Hepatocyte (in vitro differentiated cells): ENCODE measurements at places on chromosomes 6 and 20. TPM values are rescaled to one million over a fixed set of nuclear protein-coding genes. Genes with fewer than 3 reads are reported as not detected.

DNA sequence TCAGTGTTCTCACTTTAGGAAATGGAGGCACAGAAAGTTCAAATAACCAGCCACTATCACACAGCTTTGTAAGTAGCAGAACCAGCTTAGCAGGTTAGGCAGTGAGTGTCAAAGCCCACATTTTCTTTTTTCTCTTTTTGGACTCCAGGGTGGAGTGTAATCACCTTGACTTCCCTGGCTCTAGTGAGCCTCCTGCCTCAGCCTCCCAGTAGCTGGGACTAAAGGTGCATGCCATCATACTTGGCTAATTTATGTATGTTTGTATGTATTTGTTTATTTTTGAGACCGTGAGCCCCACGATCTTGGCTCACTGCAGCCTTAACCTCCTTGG lies 7.8 kb upstream of the NCOA3 start:
- DNase-seq = peak; percentile 19
- H3K36me3 ChIP-seq = no peaks in the 10 kb centered on the region
- H3K4me3 ChIP-seq = no peak overlapping the region
- H3K27me3 ChIP-seq = no peaks in the 10 kb centered on the region

GRCh38 chr6:30990422-30991086 lies 7.0 kb downstream of the MUC21 start:
- H3K4me1 ChIP-seq = no peaks in the 10 kb centered on the region
- no peak overlapping the region for H3K4me3 ChIP-seq
- no peaks in the 10 kb centered on the region for H3K36me3 ChIP-seq
- DNase-seq = no peak
- no peak overlapping the region for H3K27ac ChIP-seq
- no peaks in the 10 kb centered on the region for H3K27me3 ChIP-seq

DNA sequence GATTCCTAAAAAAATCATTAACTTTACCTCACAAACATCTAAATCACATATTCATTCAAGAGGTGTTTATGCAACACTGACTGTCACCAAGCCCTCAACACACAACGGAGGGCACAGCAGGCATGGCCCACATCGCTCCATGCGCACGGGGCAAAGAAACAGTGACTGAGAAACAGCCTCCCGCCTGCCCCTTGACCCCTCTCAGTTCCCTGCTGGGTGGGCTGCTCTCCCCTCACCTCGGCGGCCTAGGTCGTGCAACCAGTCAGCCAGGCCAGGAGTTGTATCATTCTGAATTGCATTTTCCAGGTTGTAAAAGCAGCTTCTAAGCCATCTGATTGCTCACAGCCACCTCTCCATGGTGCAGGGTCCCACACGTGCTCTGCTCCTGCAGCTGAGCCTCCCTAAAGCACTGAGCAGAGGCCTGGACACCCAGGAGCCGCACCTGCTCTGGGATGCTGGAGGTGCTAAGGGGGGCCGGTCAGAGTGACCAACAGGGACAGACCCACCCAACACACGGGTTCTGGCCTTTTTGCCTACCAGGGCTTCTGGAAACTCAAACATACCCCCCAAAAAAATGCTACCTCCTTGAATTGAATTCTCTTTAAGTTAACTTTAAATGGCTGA lies 37.9 kb downstream of the TAF4 start:
- DNase-seq = no peak
- no peaks in the 10 kb centered on the region for H3K36me3 ChIP-seq
- peaks cover 8% of the 10 kb centered on the region for H3K4me1 ChIP-seq

GRCh38 chr6:36217188-36217587 lies 20.6 kb downstream of the BRPF3 start:
- no peaks in the 10 kb centered on the region for H3K36me3 ChIP-seq
- H3K27me3 ChIP-seq = no peaks in the 10 kb centered on the region
- peaks cover 23% of the 10 kb centered on the region for H3K4me1 ChIP-seq
- H3K27ac ChIP-seq = peak overlapping the region; percentile 67

DNA sequence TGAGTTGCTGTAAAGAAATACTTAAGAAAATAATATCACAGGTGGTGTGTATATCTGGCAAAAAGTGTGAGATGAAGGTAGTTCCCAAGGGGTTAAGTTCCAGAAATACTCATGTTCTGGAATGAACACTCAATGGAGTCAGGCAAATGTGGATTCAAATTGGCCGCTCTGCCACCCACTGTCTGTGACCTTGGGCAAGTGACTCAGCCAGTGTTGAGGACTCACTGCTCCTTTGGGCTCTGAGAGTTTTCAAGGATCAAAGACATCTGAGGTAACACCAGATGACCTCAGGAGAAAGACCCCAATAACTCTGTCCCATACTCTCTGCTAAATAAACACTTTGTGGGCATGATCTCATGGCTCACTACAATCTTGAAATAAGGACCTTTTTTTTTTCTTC lies 59.2 kb upstream of the EYA2 start:
- H3K27me3 ChIP-seq = no peaks in the 10 kb centered on the region

- no peak overlapping the region for H3K4me3 ChIP-seq
- no peaks in the 10 kb centered on the region for H3K4me1 ChIP-seq
- H3K27ac ChIP-seq = no peak overlapping the region
- no peaks in the 10 kb centered on the region for H3K27me3 ChIP-seq
- no peaks in the 10 kb centered on the region for H3K36me3 ChIP-seq
Measured at GRCh38 chr6:64838726-64839125, 868.3 kb downstream of the EYS start.

The LINC00237 gene
- not detected in 2 replicates for polyA plus RNA-seq
